ENCODE measurements at places on chromosomes 1 and 21.

DNA sequence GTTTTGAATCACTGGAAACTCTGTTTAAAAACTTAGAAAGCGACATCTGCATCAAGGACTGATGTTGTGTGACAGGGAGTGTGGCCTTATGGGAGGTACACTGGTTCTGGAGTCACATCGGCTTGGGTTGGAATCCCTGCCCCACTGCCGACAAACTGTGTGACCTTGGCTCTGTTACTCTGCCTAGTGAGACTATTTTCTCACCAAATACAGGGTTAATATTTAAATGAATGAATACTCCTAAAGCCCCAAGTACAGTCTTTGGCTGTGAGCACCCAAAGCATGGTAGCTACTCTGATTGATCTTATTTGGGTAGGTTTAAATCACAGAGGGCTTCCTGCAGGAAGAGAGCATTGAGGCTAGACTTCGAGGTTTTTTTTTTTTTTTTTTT is 102.0 kb downstream of the ACTL8 start:
- DNase-seq: no peak

- no peak for DNase-seq
These were observed 21.9 kb downstream of the UBASH3A start for GRCh38 chr21:42425591-42425990.

GRCh38 chr1:25909040-25909439 is 2.8 kb upstream of the STMN1 start:
- DNase-seq: no peak

GRCh38 chr1:154744352-154745035 is 125.6 kb downstream of the KCNN3 start:
- DNase-seq: no peak

GRCh38 chr1:96837057-96837780 is 115.6 kb downstream of the PTBP2 start:
- no peak for DNase-seq

GRCh38 chr1:167169642-167170041 is 51.0 kb upstream of the POU2F1 start:
- no peak for DNase-seq

DNA sequence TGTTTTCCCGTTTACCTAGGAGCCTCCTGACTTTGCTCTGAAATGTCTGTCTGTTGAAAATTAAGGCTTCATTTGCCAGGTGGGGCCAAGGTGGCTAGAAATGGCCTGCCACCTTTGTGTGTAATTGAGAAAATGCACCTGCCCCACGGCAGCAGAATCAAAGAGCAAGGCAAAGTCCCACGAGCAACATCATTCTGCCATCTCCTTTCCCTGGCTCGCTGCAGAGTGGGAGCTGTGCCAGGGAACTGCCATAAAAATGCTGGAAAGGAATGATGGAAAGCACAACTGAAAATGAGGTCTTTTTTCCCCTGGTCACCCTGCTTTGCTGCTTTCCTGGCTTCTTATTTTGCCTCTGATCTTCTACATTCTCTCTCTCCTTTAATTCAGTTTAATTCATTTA is 5.5 kb upstream of the OLFML2B start:
- DNase-seq: no peak

DNA sequence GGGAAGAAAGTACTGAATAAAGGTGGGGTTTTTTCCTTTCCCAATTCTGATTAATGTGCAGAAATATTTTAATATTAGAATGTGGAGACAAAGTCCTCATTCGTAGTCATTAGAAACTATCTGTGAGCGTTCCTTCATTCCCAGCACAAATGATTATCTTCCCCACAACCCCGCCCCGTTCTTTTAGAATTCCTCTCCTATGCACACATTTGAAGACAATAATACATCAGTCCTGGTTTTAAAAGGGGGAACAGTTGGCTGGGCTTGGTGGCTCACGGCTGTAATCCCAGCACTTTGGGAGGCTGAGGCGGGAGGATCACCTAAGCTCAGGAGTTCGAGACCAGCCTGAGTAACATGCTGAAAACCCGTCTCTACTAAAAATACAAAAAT is 876 bp downstream of the ALDH9A1 start:
- no peak for DNase-seq

DNA sequence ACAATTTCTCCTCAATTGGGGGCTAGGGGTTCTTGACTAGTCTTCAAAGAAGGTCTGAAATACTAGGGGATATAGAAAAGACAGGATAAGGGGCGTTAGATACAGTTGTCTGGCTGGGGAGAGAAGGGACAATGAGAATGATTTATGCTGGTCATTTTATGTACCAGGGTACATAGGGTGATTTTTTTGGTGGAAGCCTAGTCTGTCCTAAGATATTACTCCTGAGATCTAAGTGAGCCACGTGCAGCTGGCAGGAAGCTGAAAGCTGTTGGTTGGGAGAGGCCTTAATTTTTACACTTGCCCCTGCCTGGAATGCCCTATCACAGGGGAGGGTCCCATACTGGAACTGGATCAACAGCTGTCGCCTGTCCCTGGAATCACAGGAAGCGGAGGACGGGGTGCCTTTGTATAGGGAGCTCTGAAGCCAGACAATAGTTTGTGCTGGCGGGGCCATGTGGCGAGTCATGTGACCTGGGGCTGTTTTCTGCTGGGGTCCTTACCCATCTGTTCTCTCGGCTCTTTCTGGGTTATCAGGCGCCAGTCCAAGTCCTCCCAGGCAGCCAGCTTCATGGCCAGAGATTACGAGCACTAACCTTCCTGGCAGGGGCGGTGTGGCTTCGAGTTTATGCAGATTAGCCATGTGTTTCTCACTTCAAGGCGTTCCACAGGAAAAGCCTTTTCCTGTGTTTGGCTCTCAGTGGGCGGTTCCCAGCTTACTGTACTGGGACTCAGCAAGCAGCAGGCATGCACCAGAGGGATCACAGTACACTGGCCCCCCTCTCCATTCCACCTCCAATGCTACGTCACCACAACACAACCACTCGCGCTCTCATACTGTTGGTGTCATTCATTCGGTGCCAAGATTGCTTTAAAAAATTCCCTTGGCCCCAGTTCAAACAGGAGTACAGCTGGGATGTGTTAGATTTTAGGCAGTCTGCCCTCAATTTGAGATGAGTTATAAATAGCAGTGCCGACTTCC is 27.5 kb downstream of the ARID1A start:
- peak; percentile 75 for DNase-seq

DNA sequence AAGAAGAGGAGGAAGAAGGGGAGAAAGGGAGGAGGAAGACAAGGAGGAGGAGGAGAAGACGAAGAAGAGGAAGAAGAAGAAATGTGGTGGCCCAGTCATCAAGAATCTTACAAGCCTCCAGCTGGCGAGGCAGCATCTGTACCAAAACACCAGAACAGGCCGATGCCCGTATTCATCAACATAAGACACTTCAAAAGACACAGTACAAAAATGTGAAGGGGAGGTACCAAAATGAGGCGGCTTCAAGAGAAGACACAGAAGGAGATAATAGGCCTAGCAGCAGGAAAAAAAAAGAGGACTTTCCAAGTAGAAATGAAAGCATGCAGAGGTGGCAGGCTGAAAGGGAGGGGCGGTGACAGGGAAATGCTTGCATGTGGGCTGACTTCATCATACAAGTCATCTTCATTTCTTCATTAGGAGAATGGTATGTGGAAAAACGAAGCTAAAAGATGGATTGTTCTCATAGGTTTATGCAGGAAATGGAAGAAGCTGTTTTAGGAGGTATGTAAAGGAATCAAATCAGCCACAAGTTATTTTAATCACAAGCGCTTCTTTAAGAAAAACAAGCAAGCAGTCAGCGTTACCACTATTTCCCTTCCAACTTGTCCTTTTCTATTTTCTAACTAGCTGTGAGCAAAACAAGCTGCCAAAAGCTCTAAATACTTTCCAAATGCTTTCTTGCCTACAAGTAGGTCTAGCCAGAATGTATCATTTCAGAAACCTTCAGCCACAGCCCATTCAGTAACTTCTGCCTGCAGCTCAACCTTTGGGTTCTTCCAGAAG is 192.3 kb downstream of the SLC45A1 start:
- no peak for DNase-seq

DNA sequence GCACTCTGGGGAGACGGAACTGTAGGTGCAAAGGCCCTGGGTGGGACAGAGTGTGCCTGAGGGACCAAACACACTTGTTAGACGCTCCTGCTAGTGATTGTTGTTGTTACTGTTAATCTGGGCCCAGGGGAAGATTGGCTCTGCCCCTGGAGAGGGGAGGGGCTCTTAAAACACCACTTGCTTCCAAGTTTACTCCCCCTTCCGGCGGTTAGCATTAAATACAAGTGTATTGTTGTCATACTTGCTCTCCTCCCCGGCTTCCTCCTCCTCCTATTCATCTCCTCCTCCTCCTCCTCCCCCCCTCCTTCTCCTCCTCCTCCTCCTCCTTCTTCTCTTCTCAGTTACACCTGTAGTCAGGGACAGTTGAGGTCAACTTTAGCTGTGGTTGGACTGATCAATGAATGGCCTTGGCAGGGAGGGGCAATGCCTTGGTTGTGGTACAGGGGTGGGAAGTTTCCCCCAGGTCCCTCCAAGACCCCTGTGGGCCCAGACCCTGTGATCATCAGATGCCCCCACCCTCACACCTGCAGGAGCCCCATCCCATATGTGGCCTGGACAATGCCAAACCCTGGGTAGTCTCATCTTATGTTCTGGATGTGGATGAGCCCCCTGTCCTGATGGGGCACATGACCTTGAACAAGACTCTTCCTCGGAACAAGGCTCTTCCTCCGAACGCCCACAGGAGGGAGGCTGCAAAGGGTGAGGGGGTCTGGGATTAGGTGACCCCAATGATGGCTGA is 217.3 kb downstream of the PTPRU start:
- peak; percentile 75 for DNase-seq

- DNase-seq: peak; percentile 46
These were observed at the start of gene SAMD13 for GRCh38 chr1:84301004-84301784. TSS of gene SAMD13 (plus strand) at chr1:84301708. CDS start at chr1:84303235, 1,527 bp downstream.

DNA sequence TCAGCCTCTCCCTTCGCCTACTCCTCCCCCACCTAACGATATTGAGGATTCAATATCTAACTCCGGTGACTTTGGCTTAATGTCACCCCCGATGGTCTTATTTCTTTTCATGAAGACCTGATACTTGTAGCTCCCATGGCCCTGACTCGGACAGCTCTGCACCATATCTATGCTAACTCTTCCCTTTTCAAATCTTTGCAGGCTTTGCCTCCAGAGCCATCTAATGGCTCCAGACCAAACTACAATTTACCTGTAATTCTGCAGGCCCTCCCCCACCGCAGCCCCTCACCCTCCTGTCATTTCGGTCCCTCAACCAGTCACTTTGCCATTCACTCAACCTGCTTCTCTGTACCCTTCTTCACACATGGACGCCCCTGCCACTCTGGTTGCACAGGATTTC is 7.9 kb upstream of the GSTM5 start:
- DNase-seq: no peak

DNA sequence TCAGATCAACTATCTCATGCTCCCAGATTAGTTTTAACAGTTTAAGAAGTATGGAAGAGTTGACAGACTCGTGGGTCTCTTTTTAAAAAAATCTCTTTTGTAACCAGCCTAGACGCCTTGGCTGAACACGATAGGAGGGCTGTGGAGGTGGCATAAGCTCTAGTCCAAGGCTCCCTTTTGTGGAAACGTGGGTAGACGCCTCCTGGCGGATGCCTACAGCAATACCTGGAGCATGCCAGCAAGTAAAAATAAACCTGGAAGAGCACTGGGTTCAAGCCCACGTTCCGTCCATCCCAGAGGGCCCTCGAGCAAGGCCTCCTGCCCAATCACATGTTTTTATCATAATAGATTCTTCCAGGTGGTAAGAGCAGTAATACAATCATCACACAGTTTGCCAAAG is 87.9 kb downstream of the RGS7 start:
- no peak for DNase-seq

GRCh38 chr1:86435327-86435726 is 11.4 kb downstream of the CLCA2 start:
- DNase-seq: no peak

DNA sequence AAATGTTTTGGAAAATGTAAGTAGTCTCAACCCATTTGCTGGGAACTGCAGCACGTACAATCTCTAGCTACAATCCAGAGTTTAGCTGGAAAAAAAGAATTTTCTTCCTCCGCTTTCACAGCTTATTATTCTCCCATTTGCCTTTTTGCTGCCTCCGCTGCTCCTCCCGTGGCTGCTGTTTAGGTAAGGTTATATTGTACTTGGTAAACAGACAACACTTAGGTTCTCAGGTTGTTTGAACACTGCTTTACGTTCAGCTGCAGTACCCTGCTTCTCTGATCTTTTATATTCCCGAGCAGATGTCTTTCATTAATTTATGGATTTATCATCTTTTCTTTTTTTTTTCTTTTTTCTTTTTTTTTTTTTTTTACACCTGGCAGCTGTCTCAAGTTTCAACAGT is 14.3 kb downstream of the PROX1 start:
- DNase-seq: no peak

GRCh38 chr1:239536165-239536849 is 149.9 kb downstream of the CHRM3 start:
- no peak for DNase-seq

DNA sequence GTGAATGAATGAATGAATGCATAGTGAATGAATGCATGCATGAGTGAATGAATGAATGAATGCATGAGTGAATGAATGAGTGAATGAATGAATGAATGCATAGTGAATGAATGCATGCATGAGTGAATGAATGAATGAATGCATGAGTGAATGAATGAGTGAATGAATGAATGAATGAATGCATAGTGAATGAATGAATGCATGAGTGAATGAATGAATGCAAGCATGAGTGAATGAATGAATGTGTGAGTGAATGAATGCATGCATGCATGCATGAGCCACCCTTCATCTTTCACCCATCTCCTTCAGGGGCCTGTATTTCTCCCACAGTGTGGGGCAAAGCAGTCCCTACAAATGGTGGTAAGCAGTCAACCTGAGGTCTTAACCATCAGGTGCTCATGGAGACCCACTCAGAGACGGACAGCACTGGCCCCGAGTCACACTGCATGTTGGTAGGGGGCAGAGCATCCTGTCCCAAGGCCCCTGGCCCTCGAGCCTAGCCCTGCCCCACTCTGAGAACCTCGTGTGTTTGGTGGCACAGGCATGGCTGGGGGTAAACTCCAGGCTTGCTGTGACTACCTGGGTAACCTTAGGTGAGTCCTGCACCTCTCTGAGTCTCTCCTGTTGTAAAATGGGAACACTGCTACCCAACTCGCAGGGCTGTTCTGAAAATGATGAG is 28.0 kb upstream of the PAX7 start:
- DNase-seq: no peak

DNA sequence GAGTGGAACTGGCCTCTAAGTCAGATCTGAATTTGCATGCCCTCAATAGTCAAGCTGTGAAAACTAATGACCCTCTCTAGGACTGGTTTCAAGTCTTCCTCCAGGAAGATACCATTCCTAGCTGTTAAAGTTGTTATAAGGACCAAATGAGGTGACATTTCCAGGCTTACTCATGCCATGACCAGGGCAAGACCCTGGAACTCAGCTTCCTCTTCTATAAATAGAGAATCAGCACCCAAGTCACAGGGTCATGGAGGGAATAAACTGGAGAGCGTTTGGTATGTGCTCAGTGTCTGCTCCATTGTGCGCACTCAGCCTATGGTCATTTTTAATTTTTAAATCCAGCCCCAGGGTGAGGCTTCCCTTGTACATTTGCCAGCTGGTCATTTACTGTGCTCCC is 2.5 kb downstream of the S100A9 start:
- DNase-seq: no peak

DNA sequence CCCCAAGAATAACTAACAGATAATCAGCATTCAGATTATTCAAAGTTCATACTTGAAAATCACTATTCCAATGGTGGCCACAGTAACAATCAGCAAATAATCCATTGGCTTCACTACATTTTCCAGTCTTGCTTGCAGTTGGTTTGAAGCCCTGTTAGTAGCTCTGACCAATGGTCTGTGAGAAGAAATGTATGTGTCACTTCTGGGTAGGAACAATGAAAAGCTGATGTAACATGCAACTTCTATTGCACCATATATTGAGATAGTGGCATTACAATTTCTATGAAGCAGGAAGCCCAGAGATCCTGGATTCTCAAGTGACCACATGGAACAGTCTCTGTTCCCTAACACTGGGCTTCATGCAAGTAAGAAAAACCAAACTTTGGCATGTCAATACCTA is 250.9 kb upstream of the DAB1 start:
- DNase-seq: no peak

All from urothelium cell line (cell line).